Activated CD4-positive, alpha-beta T cell treated with anti-CD3 and anti-CD28 coated beads, Interleukin-2, amount 50 U/mL, for 4 hours (primary cell): ENCODE measurements at places on chromosomes 16 and 17.

GRCh38 chr17:67441052-67441895 is 64.2 kb downstream of the PITPNC1 start:
- peak; percentile 84 for DNase-seq

- peak; percentile 18 for DNase-seq
These were observed 537 bp downstream of the PALB2 start for GRCh38 chr16:23640615-23640930.

- DNase-seq = no peak
These were observed at the start of gene ABCA9 for GRCh38 chr17:69060822-69061221. TSS of gene ABCA9 (minus strand) at chr17:69060927. CDS start at chr17:69051126, 9,801 bp downstream.

- DNase-seq = no peak
These were observed 10.9 kb downstream of the SEC14L5 start for GRCh38 chr16:4968879-4969483.

- no peak for DNase-seq
These were observed 2.8 kb upstream of the ABCA8 start for GRCh38 chr17:68957944-68958343.

DNA sequence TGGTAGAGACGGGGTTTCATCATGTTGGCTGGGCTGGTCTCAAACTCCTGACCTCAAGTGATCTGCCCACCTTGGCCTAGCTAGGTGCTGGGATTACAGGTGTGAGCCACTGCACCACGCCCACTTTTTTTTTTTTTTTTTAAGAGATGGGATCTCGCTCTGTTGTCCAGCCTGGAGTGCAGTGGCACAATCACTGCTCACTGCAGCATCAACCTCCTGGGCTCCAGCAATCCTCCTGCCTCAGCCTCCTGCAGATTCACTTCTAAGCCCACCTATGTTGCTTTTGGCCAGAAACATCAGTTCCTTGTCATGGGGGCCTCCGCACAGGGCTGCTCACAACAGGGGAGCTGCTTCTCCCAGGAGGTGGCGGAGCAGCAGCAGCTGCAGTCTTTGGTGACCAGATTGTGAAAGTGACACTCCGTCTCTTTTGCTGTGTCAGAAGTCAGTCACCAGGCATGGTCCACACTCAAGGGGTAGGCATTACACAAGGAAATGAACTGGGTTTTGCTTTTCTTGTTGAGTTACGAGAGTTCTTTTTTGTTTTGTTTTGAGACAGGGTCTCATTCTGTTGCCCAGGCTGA is 4.5 kb upstream of the NME4 start:
- no peak for DNase-seq

GRCh38 chr17:3916825-3917224 is 560 bp upstream of the P2RX1 start:
- DNase-seq = no peak

DNA sequence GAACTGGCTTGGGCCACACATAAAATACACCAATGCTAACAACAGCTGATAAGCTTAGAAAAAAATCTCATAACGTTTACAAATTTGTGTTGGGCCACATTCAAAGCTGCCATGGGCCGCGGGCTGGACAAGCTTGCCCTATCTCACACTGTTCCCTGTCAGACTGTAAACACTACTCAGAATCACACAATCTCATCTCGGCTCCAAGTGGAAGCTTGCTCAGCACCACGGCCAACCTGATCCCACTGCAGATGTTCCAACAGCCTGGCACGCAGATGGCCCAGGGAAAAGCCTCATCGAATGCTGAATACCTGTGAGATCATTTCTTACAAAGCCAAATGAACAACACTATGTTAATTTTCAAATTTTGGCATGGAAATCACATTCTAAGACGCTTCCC is 125.8 kb downstream of the ANKRD11 start:
- no peak for DNase-seq

GRCh38 chr17:73802314-73802713 is 158.1 kb upstream of the SDK2 start:
- DNase-seq = no peak

DNA sequence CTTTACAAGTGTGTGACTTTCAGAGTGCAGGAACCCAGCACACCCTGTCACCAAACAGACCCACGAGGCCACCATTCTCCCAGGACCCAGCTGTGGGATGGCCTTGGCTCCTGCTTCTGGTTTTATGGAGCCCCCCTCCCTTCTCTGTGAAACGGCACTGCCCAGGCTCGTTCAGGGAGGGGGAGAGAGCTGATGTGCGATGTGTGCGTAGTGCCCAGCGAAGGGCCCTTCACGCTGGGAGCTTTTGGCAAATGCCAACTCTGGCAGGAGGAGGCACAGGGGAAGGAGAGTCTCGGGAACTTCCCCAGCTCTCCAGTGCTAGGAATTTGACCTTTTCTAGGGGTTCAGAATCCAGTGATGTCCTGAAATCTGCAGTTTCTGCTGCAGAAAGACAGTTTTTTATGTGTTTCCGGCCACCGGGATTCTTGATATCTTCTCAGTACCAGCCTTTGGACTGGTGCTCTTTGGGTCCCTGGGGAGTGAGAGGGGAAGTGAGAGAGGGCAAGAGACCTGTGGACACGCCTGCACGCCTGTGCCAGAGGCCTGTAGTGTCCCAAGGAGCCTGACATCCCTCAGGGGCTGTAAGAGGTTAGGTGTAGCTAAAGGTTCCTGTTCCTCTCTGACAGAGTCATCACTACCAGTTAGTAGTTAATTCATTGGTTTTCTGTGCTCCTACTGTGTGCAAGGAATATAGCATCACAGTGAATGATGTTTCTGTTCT is 45.1 kb downstream of the CMIP start:
- no peak for DNase-seq

- DNase-seq = no peak
These were observed 11.8 kb downstream of the SIAH1 start for GRCh38 chr16:48373258-48374029.

GRCh38 chr16:69105501-69106361 is at the start of gene HAS3:
TSS of gene HAS3 (plus strand) at chr16:69105653. CDS start at chr16:69109396, 3,743 bp downstream.
- no peak for DNase-seq

GRCh38 chr17:76684756-76685155 is 26.0 kb downstream of the MXRA7 start:
- no peak for DNase-seq

DNA sequence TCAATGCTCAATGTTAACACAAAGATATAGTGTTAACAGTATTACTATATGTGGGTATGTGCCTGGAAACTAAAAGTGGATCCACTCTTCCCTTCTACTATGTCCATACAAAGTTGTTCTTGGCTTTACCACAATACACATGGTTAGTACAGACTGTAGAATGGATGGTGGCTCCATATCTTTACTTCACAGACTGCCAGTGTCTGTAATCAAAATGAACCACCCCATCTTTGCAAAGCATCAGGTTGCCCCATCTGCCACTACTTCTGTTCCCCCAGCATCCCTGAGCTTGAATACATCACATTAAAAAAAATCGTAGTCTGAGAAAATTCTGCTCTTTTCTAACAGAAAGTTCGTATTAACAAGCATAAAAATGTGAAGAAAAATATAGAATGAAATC is 30.0 kb downstream of the USP32 start:
- no peak for DNase-seq

DNA sequence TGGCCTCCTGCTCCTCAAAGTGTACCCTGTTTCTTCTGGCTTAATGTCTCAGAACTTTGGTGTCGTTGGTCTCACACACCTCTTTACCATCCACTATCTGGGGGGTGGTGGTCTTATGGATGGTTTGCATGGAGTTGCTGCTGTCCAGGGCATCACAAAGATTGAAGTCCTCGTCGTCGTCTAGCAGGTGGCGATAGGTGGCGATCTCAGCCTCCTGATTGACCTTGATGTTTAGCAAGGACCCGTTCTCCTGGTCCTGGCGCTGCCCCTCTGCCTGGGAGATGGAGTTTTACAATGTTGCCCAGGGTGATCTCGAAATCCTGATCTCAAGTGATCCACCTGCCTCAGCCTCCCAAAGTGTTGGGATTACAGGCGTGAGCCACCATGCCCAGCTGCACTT is 31.1 kb upstream of the HELZ start:
- DNase-seq = no peak

DNA sequence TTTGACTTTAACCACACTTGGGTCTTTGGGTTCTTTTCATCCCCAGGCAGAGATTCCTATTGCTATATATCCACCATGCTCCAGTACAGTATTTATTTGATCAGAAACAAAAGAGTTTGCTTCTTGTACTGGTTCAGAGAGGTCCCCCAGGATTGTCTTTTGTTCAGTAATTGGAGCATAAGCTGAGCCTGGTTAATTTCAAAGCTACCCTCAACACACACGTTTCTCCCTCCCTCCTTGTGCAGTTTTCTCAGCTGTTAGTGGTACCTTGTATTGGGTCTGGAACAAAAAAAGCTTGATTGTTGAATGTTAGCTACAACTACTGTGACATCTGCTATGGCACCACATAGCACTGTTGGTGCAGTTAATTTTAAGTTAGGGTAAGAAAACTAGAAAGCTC is 50.0 kb downstream of the NUP93 start:
- no peak for DNase-seq

GRCh38 chr17:80225230-80225629 is 5.0 kb downstream of the SLC26A11 start:
- DNase-seq = no peak

DNA sequence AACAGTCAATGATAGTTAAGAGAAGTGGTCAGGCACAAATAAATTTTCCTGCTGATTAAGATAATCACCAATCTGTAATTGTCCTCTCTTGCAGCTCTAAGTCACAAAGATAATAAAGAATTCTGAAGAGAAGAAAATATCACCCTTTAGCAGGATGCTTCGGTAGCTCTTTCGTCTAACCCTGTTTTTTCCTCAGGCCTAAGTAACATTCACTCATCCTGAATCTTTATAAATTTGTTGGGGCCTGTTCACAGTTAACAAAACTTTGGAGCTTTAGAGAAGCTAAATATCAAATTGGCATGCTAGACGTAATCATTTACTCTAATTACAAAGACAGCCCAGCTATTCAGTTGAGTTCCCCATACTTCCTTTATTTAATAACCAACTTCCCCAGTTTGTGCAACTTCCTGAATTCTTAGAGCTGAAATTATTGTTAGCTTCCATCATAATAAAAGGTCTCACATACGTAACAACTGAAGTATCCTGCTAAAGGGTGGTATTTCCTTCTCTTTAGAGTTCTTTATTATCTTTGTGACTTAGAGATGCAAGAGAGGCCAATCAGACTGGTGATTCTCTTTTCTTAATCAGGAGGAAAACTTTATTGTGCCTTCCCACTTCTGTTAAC is 118.6 kb downstream of the TANGO6 start:
- no peak for DNase-seq

- DNase-seq = no peak
These were observed 83.7 kb upstream of the ZNF750 start for GRCh38 chr17:82923366-82924113.

DNA sequence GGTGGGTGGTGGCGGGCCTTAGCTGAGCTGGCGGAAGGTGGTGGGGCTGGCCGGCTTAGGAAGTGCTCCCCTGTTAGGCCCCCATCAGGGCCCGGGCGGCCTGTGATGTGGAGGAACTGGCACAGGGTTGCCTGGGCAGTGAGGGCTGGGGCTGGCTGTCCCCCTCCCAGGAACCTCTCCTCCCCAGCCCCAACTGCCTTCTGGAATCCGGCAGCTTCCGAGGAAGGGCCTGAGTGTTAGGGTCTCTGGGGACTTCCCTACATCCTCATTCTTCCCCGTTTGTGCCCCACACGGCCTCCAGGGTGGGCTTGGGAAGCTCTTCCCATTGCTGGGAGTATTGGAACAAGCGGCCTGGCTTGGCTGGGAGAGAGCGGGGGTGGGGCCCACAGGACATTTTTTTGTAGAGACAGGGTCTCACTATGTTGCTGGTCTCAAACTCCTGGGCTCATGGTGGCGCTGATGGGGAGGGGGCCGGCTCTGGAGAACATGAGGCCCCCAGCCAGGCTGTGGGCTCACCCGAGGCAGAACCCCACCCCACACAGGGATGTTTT is 89.9 kb upstream of the CIBAR2 start:
- no peak for DNase-seq

DNA sequence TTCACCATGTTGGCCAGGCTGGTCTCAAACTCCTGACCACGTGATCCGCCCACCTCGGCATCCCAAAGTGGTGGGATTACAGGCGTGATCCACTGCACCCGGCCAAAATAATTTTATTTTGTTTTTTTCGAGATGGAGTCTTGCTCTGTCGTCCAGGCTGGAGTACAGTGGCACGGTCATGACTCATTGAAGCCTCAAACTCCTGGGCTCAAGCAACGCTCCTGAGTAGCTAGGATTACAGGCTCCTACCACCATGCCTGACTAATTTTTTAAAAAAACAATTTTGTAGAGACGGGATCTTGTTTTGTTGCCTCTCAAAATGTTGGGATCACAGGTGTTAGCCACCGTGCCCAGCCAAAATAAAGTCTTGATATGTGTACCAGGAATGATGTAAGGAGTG is 2.4 kb upstream of the TTLL6 start:
- no peak for DNase-seq

- no peak for DNase-seq
These were observed 81.8 kb downstream of the IRX3 start for GRCh38 chr16:54204756-54205155.

- DNase-seq = no peak
These were observed 109.2 kb downstream of the C16orf95 start for GRCh38 chr16:87207965-87208364.

- no peak for DNase-seq
These were observed 95.1 kb downstream of the PRKCA start for GRCh38 chr17:66397486-66397885.

- DNase-seq = no peak
These were observed 25.8 kb downstream of the WSB1 start for GRCh38 chr17:27319541-27320221.

GRCh38 chr17:19762515-19762961 is 14.4 kb upstream of the ALDH3A1 start:
- DNase-seq = peak; percentile 42

- DNase-seq = no peak
These were observed 10.6 kb upstream of the TEX19 start for GRCh38 chr17:82348434-82348833.

DNA sequence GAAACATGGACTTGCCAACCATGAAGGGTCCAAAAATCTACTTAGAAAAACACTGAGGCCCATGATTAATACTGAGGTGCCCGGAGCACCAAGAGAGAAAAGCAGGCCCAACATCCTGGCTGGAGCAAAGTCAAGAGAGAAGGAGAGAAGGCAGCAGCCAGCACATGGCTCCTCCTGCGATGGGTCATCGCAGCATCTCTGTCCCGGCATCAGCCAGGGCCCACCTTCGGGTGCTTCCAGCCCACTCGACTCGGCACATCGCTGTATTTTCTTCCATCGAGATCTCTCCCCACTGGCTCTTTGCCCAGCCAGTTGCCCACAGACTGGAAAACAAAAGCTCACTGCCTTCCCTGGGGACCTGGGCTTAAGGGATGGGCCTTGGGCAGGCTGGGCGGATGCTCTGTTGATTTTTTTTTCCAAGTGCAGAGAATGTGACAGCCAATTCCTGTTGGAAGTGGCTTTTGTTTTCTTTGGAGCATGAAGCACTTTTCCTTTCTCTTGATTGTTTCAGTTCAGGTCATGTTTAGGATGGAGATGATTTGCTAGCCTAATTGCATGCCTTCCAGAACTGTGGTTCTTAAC is 58.1 kb downstream of the CYB5B start:
- DNase-seq = no peak

DNA sequence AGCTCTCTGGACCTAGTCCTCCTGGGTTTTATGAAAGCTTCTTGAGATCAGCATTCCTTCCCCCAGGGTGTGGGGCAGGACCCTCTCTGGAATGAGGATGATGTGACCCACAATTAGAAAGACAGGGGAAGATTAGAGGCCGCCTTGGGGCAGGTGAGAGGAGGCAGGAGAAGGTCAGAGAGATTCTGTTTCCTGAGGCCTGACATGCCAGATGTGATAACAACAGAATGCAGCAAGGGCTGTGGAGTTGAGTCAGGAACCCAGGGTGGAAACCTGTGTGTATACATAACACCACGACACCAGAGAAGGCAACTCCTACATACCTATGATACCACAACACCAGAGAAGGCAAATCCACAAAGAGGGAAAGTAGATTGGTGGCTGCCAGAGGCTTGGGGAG is 5.4 kb upstream of the SLC5A10 start:
- DNase-seq = no peak

GRCh38 chr16:12303653-12304052 is 327.1 kb downstream of the SNX29 start:
- no peak for DNase-seq
